ENCODE measurements at places on chromosomes 3 and 15.
A peak's percentile ranks its signal among the peaks of the same experiment; 100 is the strongest.

DNA sequence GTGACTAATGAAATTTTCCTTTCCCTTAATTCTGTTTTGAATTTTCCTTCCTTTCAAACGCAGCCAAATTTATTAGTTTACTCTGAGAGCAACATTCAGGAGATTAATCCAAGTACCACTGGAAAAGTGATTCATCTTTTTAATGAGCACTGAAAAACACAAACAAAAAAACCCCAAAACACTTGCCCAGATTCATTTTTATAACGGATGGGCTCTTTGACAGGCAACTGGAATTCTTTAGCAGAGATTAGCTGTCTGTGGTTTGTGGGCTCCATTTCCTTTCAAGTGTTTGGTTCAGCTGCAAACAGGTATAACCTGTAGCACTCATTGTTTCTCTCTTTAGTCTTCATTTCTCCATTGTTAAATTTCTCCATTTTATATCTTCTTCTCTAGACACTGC lies 3.1 kb upstream of the POLR2M start:
- DNase-seq, result no peak

- DNase-seq, result no peak
Observed at GRCh38 chr15:25251700-25252390, 187.0 kb downstream of the UBE3A start.

DNA sequence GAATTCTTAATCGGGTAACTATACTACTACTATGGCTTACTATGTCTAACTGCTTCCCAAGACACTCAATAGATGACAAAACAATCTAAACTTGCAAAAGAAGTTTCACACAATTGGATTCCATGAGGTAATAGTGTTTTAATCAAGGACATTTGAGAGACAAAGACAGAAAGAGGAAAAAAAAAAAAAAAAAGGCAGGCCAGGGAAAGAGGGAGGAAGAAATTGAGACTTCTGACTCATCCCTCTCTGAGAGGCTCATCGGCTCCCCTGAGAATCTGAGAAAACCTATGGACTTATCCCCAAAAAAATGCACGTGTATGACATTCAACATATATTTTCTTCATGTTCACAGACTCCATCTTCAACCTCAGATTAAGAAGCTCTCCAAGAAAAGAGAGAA lies 61.0 kb downstream of the SCAPER start:
- DNase-seq, result peak; percentile 30

GRCh38 chr3:21644268-21644667 lies 106.7 kb downstream of the ZNF385D start:
- no peak for DNase-seq

DNA sequence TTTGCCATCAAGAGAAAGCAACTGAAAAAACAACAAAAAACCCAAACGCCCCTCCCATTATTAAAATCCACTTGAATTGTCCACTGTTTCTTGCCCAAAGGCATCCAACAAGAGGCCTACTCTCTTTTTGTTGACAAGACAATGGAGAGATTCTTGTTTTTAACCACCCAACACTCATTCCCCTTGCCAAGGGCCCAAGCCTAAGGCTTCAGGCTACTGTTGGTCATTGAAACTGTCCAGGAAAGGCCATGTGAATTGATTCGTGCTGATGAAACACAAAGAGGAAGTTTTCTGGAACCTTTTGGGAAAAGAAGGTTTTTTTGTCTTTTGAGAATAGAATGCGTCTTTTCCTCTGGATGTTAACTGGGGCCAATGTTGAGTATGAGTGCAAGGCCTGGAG lies 157.4 kb upstream of the PFN2 start:
- DNase-seq, result no peak

DNA sequence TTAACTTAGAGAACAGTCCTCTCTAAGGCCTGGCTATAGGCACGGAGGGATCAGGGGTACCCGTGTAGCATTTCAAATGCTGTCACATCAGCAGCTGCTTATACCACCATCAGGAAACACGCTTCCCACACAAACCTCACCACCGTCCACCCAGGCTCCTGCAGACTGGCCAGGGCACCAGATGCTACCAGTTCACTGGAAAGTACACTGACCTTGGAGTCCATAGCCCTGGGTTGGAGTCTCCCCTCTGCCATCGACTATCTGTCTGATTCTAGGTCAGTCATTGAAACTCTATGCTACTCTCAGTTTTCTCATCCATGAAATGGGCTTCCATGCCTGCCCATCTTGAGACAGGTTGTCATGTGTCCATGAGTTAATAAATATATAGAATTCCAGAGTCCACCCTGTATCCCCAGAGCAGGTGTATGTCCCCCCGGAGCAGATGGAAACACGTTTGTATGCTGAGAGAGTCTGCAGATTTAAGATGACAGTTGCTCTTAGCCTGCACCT lies 156.0 kb upstream of the SMAD3 start:
- no peak for DNase-seq

DNA sequence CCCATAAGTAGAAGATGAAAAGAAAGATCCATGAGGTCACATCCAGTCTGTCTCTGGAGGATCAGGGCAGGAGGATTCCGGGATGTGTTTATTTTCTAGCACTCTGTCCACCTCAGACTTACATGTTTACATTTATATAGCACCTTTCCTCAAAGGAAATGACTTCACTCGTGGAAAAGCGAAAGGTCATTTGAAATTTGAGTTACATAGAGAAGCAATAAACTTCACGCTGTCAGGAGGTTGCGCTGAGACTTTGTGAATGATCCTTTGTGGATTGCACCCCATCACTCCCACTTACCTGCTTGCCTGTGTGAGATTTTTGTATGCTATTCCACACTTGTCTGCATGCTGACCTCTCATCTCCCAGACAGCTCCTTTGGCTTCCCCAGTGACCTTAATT lies 540.5 kb downstream of the AGBL1 start:
- DNase-seq, result no peak

GRCh38 chr3:42025370-42026138 lies 63.7 kb upstream of the ULK4 start:
- peak; percentile 96 for DNase-seq

DNA sequence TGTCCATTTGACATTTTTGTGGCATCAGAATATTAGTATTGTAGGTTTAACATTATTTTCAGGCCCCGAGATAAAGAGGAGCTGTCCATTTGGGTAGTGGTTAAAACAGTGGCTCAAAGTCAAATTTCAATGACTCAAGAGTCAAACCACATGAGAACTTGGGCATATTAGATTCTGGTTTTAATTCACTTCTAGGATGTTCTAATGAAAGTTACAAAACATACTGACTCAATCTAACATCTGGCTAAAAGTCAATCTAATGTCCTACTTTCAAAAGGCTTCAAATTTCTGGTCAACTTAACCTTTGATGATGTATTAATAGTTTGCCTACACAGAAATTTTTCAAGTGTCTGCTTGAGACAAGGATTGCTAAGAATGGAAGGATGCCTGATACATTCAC lies 112.4 kb downstream of the ABI3BP start:
- DNase-seq, result peak; percentile 71

GRCh38 chr3:54372232-54372631 lies 249.9 kb downstream of the CACNA2D3 start:
- no peak for DNase-seq

DNA sequence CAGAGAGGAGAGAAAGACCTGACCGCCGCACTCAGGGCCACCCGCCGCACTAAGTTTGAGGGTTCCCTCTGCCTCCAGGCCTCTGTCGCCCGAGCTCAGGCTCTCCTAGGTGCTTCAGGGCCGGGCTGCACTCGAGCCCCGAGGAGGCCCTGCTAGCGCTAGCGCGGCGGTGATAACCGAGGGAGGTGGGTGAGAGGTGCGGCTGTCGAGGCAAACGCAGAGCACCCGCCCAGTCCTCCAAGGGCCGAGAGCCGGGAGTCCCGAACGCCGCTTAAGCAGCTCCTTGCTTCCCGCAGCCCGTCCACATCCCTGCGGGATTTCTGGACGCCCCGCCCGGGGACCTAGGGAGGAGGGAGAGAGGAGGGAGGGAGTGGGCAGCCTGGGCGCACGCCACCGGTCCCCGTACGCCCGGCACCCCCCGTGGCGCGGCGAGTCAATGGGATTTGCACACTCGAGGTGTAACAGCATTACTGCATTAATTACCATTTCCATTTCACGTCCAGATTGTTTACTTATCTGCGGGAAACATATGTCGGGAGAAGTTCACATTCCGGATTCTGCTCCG lies 6.8 kb downstream of the SOX14 start:
- DNase-seq, result no peak

Data from HCEC 1CT (cell line).